ENCODE measurements at places on chromosomes 16 and 17.

DNA sequence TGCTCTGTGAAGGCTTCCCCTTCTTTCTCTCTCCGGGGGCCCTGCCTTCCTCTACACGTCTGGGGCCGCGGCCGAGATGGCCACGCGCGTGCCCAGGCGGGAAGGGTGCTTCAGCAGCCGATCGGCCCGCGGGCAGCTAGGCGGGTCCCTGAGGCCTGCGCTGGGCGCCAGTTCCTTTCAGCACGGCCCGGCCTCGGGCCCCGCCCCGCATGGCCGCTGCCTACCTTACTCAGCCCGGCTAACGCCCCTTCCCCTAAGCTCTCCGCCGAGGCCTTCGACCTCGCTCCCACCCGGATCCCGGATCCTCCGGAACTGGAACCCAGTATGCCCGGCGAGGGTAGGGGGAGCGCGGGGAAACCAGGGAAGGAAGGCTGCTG, 335 bp downstream of the TMEM11 start:
- DNase-seq = peak; percentile 93

DNA sequence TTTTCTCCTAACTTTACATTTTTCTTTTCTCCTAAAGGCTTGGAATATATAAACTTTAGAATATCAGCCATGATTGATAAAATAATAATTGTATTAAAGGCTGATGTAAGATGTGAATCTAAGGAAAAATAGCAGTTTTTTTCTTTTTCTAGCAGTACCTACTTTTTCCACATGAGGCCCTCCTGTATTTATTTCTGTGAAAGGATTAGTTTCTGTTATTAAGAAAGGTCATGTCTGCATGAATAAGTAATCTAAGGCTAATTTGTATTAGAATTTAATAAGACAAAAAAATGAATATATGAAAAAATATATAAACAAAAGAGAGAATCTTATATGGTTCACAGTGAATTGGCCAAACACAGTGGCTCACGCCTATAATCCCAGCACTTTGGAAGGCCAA, 85.3 kb downstream of the STXBP4 start:
- no peak for DNase-seq

DNA sequence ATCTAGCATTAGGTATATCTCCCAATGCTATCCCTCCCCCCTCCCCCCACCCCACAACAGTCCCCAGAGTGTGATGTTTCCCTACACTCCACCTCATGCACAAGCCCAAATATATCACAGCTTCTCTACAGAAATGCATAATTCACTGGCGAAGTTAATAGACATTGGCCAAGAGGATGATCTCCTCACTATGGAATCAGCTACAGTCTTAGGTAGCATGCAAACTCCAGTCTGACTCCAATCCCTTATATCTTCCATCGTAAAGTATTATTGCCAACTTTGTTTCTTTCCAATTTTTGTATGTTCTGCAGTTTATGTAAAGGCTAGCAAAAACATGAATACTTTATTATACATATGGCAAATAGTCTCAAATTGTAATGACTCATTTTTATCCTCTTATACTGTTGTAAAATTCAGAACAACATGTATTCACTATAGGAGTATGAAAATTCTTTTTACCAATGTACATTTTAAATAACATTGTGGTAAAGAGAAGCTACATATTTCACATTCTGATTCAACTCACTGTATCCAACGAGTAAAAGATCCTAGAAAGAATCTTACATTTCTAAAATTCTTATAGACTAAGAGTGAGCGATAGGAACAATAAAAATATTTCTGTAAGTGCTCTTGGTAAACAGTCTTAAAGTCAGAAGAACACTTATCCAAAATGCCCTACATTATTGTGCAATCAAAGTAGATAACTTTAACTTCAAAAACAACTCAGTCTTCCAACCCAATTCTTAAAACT, 871 bp downstream of the ABCA8 start:
- no peak for DNase-seq

DNA sequence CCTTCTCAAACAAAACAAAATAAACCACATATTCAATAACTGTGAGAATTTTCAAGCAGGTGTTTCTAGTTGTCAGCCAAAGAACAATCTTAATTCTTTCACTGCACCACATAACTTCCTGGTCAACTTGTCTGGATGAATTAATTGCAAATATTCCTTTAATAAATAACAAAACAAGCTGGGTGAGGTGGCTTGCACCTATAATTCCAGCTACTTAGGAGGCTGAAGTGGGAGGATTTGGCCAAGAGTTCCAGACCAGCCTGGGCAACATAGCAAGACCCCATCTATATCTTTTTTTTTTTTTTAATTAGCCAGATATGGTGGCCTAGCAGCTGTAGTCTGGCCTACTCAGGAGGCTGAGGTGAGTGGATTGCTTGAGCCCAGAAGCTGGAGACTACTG, 17.0 kb upstream of the PPM1D start:
- DNase-seq = no peak

DNA sequence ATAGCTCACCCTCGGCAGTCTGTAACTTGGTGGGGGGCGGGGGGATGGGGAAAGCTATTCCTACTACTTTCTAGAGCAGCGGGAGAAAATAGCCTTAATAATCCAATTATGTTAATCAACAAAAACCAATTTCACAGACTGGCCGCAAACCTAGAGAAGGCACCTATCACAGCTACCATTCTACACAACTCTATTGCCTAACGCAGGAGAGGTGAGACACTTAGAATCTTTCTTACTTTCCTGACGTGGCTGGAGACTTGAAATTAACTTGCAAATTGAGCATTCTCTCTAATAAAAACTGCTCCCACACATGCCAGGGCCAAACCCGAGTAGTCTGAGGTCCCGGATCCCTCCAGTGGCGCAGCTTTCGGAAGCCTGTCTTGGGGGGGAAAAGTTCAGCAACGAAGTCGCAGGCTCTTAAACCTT, 794 bp downstream of the SMG6 start:
- DNase-seq = no peak

- peak; percentile 98 for DNase-seq
These were observed at the start of gene RPL13 for GRCh38 chr16:89560378-89561141. Gene RPL13 (plus strand): TSS chr16:89560682. CDS start chr16:89560960, 278 bp downstream.

DNA sequence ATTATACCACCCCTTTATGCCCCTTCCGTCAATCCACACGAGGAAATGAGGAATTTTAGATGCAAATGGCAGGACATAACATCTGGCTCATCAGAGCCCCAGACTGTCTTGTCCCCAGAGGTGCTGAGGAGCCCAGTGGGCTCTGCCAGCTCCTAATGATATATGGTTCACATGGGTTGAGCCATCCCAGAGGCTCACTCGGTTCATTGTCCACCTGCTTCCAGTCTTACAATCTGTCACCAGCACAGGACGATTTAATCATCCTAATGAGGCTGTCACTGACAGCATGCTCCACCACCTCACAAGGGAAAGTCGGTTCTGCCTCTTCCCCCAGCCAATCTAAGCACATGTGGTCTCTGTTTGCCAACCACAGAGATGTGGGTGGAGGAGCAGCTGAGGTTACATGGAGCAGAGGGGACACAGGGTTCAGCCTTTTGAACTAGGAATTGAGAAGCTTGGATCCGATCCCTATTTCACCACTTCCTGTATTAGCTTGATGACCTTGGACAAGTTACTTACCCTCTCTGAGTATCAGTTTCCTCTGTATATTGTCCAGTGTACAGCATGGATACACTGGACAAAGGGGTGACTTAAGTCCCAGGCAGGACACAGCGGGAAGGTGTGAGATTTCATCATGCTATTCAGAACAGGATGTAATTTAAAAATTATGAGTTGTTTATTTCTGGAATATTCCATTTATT, 27.0 kb upstream of the DHX8 start:
- no peak for DNase-seq

- no peak for DNase-seq
These were observed 61.3 kb downstream of the NKD1 start for GRCh38 chr16:50609471-50609870.
